Right renal cortex interstitium (tissue), 3 donors: ENCODE measurements at places on chromosomes 6 and 20.

DNA sequence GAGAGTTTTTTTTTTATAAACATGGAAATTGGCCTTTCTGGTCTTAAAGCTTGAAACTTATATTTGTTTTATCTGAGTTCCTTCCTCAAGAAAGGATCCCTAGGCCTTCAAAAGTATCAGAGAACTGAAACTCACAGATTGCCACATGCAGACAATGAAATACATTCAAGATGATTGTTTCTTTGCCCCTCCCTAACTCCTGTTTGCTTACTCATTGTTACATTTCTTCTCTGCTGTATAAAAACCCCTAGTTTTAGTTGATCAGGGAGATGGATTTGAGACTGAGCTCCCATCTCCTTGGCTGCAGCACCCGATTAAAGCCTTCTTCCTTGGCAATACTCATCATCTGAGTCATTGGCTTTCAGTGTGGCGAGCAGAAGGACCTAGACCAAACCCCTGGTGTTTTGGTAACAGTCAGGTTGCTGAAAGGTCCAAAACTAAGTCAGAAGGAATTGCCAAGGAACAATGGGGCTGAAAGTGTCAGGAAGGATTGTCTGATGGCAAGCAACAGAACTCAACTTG lies 132.3 kb upstream of the SULF2 start:
- DNase-seq = no peak

- no peak for DNase-seq
Measured at GRCh38 chr20:2210646-2211552, 84.9 kb upstream of the TGM3 start.

DNA sequence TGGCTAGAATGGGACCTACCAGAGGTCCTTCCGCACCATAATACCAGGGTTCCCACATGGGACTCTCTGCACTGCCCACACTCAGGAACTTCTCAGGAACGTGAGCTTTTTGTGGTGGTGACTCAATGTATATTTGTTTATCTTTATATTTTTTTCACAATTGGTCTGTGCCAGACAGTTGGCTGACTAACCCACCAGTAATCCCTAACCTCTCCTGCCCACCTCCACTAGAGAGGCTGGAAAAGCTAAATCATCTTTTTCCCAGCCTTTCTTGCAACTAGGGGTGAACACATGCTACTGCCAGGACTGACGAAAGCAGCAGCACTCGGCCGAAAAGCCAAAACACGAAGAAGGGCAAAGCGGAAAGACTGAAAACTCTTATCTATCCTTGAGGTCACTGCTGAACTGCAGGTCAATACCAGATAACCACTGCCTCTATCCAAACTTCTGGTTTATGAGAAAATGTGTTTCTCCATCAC lies 112.9 kb downstream of the TRERF1 start:
- no peak for DNase-seq

- no peak for DNase-seq
Measured at GRCh38 chr6:26329763-26330511, 35.1 kb upstream of the BTN3A2 start.

GRCh38 chr6:19417713-19418112 lies 419.5 kb upstream of the ID4 start:
- DNase-seq = no peak

DNA sequence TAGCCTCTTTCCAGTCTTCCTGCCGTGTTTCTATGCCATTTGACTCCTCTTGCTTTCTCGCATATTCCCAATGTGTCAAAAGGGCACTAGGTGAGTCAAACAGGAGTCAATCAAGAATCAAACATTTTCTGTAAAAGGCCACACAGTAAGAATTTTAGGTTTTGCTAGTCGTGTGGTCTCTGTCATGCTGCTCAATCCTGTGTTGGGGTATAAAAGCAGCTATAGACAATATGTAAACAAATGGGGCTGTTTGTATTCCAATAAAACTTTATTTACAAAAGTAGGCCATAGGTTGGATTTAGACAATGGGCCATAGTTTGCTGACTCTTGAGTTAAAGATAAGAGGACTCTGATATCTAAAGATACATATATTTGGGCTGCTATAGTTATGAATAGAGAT lies 235.4 kb upstream of the BTBD3 start:
- no peak for DNase-seq

GRCh38 chr6:169899481-169900145 lies 148.2 kb downstream of the ERMARD start:
- DNase-seq = no peak

DNA sequence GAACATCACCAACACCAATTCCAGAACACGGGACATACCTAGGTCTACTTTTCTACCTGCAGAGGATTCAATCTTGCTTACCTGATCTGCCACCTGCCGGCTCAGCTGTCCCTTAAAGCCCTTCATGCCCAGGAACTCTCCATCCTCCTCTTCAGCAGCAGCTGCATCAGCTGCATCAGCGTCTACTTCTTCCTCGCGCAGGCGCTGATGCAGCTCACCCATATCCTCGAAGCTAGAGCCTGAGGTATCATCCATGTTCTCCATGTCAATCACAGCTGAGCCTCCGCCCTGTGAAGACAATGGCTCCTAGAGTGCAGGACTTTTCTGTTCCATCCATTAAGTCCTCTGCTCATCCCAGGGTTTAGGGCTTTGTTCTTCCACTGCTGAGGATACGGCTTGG lies 918 bp downstream of the YIPF3 start:
- DNase-seq = no peak

DNA sequence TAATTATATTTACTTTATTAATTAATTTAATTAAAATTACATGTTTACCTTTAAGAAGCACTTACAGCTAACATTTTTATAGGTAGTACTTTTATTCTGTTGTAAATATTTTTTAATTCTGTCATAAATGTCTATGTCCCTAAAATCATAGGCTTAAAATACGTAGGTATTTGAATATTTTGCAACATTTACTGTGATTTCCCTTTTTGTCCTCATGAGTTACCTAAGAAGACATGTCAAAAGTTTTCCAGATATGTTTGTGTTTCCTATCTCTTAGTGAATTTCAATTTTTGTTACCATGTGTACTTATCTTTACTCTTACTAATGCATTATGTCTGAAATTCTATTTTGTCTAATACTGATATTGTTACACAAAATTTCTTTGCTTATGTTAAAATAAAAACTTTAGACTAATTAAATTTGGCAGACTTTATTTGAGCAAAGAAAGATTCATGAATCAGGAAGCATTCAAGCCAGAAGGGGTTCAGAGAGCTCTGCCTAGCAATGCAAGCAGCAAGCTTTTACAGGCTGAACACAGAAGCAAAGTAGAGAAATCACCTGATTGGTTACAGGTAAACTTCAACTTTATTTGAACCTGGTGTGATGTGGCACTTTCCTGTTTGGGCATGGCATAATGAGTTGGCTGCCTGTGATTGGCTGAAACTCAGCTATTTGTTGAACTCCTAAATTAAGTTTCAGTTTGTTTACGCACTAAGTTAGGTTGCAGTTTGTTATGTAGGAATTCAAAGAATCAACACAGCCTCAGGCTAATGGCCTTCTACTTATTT lies 123.2 kb upstream of the TMEM170B start:
- DNase-seq = no peak

DNA sequence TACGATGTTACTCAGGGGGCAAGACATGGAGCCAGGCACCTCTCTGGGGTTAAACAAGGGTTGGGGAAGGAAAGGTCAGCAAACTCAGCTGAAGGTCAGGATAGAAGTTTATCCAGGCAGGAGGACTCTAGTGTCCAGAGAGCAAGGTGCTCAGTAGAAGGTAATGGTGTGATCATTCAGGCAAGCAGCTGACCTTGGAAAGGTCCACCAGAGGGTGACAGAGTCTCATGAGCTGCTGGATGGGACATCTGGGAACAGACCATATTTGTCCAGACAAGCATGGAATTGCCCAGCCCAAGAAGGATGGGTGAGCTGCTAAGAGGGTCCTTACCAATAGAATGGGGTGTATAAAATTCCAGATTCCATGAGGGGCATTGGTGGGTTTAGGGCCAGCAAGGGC lies 89.5 kb downstream of the MAP3K7 start:
- no peak for DNase-seq

DNA sequence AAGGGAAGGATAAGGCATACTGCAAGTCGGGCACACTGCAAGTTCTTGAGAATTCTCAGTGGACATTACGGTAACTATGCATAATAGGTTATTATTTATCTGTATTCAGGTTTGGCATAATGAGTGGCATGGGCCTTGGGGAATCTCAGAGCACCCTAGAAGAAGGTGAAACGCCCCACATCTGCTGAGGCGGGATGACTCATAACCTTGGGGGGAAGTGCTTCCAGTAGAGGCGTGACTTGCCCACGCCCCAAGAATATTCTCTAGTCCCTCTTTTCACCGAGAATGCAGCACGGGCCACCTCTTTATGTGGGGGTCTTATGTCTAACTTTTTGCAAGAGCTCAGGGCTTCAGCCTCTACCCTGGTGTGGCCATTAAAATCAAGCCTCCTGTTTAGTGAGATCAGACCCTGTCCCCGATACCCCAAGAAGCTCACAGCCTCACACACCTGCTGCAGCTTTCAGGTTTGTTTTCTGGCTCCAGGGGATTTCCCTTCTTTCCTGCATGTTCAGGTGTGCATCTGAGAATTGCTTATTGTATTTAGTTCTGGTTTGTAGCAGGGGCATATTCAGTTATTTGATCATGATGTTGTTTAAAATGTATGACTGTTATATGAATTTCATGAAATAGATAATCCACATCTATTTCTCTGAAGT lies 19.1 kb downstream of the ZFP64 start:
- no peak for DNase-seq

GRCh38 chr6:54775576-54775975 lies 71.0 kb upstream of the FAM83B start:
- no peak for DNase-seq

DNA sequence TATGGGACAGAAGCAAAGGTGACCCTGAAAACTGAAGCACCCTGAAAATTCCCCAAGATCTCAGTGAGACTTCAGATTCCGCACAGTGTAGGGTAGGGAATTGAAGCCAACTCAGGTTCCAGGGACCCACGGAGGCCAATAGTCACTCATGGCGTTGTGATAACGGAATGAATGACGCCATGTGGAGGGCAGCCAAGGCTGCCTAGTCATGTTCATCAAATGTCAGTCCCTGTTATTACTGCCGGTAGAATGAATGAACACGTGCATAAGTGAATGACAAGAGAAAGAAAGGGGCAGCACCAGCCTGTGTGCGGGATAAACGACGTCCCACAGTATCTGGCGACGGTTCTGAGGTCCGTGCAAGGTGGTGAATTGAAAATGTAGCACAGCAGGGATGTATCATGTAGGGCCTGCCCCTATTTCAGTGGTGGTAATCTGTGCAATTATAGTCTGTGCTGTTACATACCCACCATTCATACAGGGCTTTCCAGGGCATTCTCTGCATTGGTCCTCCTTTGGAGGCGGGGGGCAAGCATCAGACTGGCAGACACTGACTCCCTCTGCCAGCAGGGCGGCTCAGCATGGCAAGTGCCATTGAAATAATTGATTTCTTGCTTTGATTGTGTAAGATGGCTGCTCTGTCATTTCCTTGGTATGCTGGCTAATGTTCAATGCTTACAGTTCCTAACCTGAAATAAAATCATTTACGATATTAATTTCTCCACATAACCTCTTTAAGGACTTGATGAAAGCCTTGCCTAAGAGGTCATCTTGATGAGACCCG lies 386.9 kb downstream of the CDH4 start:
- DNase-seq = no peak

GRCh38 chr6:3919130-3919628 lies 70.0 kb downstream of the FAM50B start:
- no peak for DNase-seq

DNA sequence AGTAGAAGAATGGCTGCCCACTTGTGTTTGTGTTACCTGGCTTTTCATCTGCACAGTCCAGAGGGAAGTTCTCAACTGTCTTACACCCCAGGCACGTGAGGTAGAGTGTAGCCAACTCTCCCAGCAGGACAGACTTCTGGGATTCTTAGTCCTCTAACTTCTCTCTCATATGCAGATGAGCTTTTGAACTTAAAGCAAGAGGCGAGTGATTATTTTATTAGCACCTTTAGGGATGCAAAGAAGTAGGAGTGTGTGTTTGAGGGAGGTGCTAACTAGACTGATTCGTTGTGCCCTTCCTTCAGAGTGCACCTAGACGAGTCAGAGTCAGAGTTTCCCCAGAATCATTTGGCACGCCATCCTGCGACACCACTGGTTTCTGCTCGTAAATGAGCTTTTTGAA lies 10.8 kb downstream of the CDYL start:
- no peak for DNase-seq

- DNase-seq = no peak
Measured at GRCh38 chr6:38117281-38117680, 297.8 kb downstream of the ZFAND3 start.

- DNase-seq = no peak
Measured at GRCh38 chr20:17967521-17968365, 851 bp downstream of the SNX5 start.

- no peak for DNase-seq
Measured at GRCh38 chr6:152271776-152272464, 365.2 kb downstream of the SYNE1 start.
